DMS 273 treated with DMSO at 0.1 percent for 48 hours (cell line): ENCODE measurements at places on chromosomes 4 and X.

GRCh38 chr4:59655996-59656395 is 1544.1 kb upstream of the ADGRL3 start:
- no peak for DNase-seq

DNA sequence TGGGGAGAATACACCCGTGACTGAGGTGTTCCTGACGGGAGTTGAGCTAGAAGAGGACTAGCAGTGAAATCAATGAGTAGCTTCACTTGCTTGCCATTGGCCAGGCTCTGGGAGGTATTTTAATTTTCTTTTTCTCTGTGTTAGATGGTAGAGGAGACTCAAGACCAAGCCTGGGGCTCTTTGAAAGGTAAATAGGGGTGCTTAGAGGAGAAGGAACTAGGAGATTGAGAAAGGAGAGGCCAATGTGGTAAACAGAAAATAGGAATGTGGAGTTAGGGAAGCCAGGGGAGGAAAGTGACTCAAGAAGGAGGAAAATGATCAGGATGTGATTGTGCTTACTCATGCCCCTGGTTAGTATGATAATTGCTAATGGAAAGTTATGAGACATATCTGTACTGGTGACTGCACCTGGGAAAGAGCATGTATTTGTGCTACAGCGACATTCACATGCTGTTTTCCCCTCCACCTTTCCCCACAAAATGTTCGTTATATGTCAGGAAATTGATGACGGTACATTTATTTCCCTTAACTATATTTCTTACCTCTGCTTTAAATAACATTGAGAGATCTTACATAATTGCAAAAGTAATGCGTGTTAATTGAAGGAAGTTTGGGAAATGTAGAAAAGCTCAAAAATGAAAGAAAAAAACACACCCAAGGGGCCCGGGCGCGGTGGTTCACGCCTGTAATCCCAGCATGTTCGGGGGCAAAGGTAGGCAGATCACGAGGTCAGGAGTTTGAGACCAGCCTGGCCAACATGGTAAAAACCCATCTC is 16.9 kb upstream of the LRBA start:
- DNase-seq = no peak

- no peak for DNase-seq
Observed at GRCh38 chrX:53088136-53088974, 5.6 kb upstream of the KANTR start.

- DNase-seq = no peak
Observed at GRCh38 chr4:148442832-148443511, 758 bp upstream of the NR3C2 start.

DNA sequence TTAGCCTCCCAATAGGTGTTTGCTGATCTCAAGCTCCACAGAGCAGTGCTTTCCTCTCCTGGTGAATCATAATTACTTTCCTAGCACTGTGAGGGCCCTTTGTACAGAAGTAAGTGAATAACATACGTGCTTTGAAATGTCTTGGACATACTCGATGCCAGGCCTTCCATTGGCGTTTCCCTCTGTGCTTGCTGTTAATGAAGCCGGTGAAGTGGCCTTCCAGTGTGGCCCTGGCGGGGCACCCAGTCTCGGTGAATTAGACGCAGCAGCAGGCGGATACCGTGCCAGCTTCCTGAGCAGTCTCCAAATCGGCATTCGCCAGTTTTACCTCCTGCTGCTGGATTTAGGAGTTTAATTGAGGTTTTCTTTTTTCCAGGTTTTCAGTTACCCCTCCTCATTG is 132.3 kb downstream of the HMX1 start:
- DNase-seq = no peak

DNA sequence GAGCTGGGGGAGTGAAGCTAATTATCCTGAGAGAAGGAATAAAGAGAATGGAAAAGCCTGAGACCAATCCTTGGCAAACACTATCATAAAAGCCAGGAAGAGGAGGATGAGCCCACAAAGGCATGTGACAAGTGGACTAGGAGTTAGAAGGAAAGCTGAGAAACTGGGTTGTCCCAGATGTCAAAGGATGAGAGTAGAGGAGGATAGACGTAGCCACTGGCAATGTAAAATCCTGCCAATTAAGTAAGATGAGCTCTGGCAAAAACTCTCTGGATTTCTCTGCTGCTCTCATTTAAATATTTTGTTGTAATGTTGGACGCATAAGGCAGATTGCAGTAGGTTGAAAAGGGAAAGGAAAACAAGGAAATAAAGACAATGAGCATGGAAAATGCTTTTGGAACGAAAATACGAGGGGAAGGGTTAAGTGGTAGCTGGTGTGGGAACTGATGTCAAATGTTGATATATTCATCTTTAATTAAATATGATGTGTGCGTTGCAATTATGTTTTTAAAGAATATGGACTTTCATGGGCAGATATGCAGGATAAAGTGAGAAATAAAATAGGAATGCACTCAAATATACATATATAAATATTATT is 14.2 kb upstream of the VEGFC start:
- no peak for DNase-seq
